ENCODE measurements at places on chromosomes 1 and 21.

DNA sequence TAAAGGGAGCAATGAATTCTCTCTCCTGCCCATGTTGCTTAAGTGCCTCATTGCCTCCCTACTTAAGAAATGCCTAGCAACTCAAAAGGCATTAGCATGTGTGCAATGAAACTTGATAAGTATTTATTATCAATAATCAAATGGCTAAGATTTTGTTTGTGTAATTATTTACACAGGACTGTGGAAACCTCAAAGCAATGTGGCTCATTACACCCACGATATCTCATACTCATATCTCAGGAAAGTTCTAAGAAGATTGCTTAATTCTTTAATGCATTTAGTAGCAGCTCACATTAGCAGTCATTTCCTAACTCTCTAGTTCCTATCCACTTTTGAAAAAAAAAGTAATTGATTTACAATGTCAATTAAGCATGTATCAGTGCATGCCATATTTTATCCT, 253.3 kb downstream of the DUSP10 start:
- DNase-seq = no peak

- no peak for DNase-seq
Observed at GRCh38 chr1:215056584-215056983, 26.0 kb upstream of the KCNK2 start.

GRCh38 chr1:58988752-58989151, 204.9 kb upstream of the JUN start:
- DNase-seq = no peak

DNA sequence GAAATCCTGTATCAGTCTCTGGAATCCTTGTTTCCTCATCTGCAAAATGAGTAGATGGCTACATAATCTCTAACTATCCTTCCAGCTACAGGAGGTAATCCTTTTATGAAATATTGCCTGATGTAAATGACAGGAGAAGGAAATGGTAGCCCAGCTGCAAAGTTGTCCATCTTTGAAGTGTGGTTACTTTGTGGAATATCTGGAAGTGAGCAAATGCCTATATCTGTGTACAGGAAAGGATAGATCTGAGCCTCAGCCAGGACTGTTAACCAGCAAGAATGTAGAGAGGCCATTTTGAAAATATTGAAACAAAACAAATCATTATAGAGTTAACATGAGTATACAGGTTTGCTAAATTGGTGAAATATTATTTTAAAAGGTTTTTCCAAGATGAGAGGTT, 74.8 kb upstream of the BMP8A start:
- DNase-seq = no peak

GRCh38 chr1:171468120-171468750, 17.1 kb upstream of the PRRC2C start:
- no peak for DNase-seq

DNA sequence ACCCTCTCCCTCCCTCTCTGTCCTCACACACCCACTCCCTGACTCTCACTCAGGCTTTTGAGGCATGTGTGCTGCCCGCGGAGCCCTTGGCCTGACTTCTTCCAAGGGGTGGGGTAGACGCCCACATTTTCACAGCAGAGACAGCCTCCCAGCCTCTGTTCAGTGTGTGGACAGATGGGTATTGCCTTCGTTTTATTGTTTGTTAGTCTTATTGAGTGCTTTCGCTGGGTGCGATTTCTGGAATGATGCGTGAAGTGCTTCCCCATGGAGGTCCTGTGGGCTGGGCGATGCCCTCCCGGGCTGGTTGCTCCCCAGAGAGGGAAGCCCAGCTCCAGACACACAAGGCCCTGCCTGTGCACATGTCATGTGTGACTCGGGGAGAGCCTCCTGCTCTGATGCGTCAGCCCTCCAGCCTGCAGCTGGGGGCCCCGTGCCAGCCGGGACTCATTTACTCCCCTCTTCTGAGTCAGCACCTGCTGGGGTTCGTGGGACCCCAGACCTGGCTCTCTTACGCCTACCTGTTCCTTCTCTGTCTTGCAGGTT, 14.7 kb downstream of the PDXK start:
- DNase-seq = no peak

DNA sequence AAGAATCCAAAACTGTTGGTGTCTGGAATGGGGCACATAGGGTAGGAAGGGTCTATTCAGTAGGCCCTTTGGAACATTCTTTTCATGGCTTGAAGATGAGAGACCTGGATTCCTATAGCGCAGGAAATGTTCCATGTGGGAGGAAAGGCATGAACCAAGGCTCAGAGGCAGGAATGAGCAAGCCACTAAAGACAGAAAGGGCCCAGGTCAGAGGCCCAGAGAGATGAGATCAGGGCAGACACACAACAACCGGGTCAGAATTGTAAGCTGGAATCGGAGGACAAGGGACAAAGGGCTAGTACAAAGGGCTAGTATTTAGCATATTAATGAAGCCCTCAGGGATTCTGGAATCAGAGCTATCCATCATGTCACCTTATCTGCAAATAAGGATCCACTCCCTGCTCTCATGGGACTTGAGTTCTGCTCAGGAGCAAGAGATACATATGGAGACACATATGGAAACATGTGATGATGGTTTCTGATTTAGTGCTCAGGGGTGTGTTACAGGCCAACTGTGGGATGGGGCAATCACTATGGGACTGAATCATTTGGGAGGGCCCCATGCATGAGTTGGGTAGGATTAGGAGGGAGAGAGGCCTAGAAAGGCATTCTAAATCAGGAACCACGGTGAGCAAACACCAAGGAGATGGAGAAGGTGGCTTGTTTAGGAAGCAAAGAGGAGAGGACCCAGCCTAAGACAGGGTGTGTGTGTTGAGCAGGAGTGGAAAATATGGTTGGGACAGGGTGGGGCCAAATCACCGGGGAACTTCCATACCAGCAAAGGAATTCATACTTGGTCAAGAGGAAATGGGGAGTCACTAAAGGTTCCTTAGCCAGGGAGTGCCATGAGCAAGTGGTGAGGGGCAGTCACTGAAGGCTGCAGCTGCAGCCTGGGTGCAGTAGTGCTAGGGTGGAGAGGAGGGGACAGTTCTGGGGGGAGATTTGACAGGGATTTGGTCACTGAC, 8.6 kb downstream of the NECTIN4 start:
- no peak for DNase-seq

GRCh38 chr1:21671915-21672314, 2.8 kb upstream of the RAP1GAP start:
- DNase-seq = no peak

GRCh38 chr1:2316451-2316961, 74.8 kb downstream of the MORN1 start:
- DNase-seq = no peak

DNA sequence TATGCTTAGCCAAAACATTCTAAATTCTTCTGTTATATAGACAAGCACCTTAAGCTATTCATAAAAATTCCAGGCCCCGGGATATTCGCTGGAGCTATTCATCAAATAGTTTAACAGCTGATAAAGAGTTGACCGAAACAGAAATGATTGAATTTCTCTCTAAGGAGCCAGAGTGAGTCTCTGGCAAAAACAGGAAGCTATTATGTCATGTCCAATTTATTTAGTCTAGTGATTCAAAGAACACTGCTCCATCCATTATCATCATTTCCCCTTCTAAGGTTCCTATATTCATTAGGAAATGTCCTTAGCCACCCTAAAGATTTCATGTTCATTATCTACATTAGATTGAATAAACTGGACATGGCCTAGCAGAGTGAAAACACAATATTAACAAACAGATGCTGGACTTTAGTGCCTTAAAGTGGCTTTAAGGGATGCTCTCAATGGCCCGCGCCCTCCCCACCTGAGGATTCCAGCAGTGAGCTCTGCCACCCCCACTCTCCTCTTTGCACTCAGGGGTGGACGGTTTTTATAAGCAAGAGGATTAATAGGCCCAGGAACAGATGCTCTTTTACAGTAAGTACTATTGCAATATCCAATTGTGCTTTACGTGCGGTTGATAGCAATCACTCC, 122.1 kb upstream of the RGS1 start:
- DNase-seq = no peak

DNA sequence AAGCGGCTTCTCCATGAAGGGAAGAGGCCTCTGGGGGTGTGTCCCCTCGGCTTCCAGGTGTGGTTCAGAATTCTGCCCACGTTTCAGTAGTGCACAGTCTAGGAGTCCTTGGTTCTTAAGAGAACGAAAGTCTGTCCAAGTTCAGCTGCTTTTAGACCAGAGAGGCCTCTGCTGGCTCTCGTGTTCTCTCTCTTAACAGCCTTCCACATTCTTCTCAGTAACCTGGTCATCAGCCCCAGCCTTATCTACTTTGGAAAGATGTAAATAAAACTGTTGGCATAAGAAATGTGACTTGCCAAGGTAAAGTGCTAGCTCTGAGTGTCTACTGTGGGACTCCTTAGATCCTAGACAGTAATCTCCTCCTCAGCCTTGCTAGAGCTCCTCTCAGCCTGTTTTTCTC, 15.3 kb upstream of the STUM start:
- DNase-seq = no peak

DNA sequence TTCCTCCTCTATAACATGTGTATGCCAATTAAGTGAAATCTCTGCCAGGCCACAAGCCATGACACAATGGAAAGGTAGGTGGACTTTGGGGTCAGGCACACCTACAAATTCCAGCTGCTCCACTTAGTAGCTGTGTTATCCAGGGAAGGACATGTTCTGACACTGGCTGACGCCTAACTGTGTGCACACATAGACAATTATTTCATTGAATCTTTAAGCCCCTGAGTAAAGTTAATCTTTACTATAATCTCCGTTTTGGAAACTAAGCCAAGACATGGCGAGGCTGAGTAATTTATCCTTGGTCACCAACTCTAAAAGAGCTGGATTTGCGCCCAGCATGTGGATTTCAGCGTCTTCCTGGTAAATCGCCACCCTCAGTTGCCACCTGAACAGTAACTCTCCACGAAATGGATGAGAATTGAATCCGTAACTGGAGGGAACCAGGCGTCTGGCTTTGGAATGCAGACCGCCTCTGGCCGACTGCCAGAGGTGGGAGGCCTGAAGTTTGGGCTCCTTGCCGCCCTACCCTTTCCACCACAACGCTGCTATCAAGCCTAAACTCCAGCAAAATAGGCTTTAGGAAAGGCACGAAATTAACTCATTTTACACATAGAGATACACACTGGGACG, 888 bp upstream of the SNRPE start:
- no peak for DNase-seq

DNA sequence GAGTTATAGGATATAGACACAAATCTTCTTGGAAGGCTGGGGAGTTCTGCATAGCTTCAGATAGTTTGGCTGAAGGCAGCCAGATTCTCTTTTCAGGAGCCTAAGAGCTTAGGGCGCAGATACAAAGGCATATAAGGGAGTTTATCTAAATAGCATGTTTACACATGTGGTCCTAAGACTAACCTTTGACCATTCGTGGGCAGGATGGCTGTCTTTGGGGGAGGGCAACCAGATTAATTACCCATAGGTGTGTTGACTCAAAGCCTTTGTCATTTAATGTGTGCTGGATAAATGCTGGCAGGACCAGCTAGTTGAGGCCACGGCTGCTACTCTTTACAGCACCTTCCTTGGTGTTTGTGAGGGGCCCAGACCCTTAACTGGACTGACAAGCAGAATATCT, 71.8 kb downstream of the IER5 start:
- no peak for DNase-seq

GRCh38 chr1:26731233-26731902, 35.6 kb downstream of the ARID1A start:
- no peak for DNase-seq

DNA sequence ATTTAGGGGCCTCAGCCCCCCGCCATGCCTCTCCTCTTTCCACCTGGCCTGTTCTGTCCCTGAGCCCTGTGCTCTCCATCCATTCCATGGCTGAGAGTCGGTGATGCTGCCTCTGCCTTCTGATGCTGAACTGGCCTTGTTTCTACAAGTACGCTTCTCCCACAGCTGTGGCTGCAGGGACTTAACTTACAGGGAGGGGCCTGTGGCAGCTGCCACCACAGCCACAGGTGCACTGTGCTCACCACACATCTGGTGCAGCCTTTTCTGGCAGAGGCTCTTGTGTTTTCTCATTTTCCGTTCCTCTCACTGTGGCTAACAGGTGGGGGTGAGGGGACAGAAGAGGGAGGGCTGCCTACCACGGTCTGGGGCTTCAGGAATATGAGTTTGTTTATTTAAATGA, 4.2 kb downstream of the FMO1 start:
- no peak for DNase-seq

GRCh38 chr1:94819945-94820746, at the start of gene SLC44A3:
Gene SLC44A3, plus strand, starts transcription at chr1:94820357. Its CDS starts 95 bp downstream, at chr1:94820452.
- no peak for DNase-seq

DNA sequence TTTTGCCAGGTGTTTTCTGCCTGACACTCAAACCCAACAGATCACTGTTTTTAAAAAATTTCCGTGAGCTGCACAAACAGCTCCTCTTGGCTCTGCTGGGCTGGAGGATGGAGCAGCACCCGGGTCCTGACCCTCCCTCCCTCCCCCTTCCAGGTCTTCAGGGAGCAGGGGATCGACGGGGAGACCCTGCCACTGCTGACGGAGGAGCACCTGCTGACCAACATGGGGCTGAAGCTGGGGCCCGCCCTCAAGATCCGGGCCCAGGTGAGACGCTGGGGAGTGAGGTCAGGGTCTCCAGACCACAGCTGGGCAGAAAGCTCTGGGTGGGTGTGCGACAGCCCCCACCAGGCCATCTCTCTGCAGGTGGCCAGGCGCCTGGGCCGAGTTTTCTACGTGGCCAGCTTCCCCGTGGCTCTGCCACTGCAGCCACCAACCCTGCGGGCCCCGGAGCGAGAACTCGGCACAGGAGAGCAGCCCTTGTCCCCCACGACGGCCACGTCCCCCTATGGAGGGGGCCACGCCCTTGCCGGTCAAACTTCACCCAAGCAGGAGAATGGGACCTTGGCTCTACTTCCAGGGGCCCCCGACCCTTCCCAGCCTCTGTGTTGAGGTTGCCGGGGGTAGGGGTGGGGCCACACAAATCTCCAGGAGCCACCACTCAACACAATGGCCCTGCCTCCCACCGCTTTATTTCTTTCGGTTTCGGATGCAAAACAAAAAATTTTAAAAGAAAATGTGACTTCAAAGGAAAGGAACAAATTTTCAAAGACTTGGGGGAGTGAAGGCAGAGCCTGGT, 15.3 kb downstream of the NOC2L start:
- DNase-seq = no peak

DNA sequence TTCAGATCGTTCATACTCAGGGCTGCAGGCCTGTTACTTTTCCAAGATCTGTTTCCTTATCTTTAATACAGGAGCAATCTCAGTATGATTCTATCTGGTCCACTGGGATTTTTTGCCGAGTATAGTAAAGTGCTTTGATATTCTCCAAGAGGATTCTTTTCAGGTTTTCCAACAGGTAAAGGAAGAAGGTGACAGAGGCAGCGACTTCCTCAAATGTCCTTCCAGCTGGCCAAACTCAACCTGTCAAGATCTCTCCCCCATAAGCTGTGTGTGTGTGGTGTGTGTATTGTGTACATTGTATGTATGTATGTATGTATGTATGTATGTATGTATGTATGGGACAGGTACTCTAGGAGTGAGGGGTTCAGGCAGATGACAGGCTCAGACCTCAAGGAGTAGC, 1.1 kb downstream of the AKR1A1 start:
- DNase-seq = no peak

Measured in stimulated activated CD8-positive, alpha-beta memory T cell treated with anti-CD3 and anti-CD28 coated beads, Interleukin-7, amount 100 ng/mL, for 1 hour (primary cell).